Panc1 (cell line): ENCODE measurements at places on chromosomes 1 and 21.

- DNase-seq = peak; percentile 73
Observed at GRCh38 chr1:172359491-172359999, 60.9 kb upstream of the C1orf105 start.

GRCh38 chr21:43021191-43021590 is 46.8 kb downstream of the PKNOX1 start:
- no peak for DNase-seq

- DNase-seq = no peak
Observed at GRCh38 chr1:186456729-186457255, 4.1 kb downstream of the PDC start.

GRCh38 chr1:23558872-23559135 is 497 bp downstream of the ID3 start:
- DNase-seq = no peak

- DNase-seq = no peak
Observed at GRCh38 chr1:154611150-154611862, 3.3 kb upstream of the ADAR start.

DNA sequence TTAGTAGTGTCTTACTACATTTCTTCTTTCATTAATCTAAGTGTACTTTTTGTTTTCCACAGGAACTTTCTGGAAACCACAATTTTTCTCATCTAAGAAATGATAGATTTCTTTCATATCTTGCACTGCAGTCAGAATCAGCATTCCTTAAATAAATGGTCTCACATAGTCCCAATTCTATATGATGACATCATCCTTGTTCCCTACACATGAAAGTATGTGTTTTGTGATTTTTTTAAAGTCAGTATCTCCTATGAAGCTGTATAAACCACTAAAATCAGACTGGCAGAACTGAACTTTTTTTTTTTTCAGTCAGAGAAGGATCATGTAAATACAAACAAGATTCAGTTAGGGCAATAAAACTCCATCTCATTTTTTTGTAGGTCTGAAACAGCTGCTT is 742.6 kb upstream of the CXADR start:
- no peak for DNase-seq

DNA sequence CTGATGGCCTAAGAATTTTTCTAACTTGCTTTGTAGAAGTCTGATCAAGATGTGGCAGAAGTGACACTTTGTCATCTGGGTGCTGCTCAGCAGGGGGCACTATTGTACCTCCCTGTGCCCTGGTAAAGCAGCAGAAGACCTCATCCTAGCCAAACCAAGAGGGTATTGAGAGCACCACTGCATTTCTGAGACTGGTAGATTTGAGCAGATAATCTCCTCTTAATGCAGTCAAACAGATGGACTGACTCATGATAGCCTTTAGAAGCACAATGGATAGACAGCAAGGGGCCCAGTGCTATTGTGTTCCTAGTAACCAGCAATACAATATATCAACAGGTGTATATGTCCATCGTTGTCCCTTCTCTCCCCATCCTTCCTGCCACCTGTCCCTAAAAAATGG is 5.7 kb downstream of the TPM3 start:
- no peak for DNase-seq

DNA sequence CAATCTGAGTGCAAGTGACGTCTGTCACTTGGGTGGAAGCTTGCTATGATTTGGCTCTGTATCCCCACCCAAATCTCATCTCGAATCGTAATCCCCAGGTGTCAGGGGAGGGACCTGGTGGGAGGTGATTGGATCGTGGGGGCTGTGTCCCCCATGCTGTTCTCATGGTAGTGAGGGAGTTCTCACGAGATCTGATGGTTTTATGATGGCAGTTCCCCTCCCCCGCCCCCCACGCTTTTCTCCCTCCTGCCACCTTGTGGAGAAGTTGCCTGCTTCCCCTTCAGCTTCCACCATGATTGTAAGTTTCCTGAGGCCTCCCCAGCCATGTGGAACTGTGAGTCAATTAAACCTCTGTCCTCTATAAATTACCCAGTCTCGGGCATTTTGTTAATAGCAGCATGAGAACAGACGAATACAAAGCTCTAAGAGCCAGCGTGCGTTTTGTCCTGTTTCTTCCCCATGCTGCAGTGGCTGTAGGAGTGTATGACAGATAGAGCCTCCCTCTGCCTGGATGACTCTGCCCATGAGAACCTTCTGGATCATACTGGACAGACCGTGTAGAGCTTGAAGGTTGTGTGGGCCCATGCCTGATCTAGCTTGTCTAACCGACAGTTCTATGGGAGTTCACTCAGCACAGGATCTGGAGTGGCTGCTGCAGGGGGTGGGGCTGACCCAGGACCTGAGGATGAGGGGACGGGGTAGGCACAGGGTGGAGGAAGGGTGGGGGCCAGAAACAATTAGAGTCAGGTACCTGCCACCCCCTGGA is 139.7 kb upstream of the ERRFI1 start:
- DNase-seq = no peak

- DNase-seq = peak; percentile 51
Observed at GRCh38 chr1:11838349-11839272, 9.0 kb downstream of the NPPA start.

GRCh38 chr1:223810586-223810985 is 35.2 kb downstream of the TP53BP2 start:
- DNase-seq = peak; percentile 78

DNA sequence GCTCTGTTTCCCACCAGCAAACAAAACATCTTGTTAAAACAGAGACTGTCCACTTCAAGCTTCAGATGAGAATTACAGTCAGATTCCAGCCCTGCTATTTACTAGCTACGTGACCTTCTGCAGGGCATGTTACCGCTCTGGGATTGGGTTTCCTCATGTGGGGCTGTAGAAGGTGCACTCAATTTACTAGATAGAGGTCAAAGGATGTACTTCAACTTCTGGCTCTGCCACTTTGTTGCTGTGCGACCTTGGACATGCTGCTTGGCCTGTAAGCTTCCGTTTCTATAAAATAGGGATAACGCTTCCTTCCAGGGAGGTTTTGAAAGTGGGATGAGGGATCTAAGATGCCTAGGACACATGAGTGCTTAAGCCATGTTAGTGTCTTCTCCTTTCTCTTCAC is 46.0 kb upstream of the LRIG2 start:
- DNase-seq = no peak

DNA sequence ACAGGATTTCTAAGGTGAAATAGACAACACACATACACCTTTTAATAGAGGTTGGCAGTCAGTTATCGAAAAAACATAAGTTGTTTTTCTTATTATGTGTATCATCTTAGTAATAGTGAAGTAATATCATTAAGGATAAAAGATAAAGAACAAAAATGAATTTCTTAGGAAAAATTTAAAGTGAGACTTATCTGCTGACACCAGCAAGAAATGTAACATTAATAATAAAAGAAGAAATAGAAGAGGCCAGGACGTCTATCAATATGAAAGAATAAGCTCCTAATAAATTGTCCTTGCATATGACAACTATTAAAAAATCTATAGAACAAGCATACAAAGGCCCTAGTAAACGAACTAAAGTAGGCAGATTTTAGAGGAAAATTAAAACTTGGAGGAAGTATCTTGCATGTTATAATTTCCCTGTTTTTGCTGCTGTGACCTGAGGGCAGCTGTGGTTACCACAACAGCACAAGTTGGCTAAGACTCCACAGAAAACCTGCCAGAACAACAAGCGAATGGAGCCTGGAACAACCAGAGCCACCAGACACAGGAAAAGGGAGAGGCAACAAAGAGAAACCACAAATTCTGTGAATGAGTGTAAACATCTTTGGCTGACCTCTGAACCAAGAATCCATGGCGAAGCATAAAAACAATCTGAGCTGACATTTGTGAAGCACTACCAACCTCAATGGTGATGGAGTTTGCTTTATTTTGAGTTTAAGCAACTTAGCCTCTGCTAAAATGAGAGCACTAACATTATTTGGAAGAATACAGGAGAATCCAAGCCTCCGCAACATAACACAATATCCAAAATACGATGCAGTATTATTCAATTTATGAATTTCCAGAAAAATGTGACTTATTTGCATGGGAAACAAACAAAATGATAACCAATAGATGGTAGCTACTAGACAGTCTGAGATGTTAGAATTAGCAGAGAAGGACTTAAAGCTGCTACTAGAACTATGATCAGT is 207.5 kb downstream of the KCNT2 start:
- DNase-seq = no peak

DNA sequence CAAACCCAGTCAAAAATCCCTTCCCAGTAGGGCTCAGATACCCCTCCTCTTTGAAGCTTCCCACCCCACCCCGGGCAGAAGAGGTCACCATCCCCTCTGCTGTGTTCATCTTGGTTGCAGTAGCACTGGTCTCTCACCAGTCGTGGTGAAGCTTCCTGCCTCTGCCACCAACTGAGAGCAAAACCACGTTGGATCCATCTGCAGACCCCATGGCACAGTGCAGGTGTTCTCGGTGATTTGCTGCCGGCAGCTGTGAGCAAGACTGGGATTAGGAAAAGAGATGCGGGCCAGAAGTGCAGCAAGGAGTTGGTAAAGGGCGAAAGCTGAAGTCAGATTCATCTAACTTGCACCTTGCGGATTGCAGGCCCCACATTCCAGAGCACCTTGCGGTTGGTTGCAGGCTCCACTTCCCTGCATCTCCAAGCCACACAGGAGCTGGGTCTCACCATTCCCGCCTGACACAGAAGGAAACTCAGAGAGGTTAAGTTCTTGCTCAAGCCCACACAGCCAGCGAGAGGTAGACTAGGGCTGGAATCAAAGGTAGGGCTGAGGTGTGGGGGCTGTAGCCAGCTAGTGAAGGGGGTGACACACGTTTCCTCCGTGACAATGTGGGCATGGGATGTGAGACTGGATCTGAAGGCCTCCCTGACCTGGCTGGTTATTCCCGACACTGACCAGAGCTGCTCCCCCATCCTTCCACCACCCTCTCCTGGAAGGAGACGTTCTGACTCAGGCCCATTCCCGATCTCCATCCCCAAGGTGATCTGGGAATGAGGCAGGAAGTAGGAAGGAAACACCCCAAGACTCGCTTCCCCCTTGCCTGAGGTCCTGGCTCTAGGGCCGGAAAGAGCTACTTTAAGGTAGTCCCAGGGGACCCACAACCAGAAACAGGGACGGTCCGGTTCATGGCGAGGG is 3.3 kb upstream of the FAM110D start:
- no peak for DNase-seq
